ENCODE measurements at places on chromosomes 6 and 20.

GRCh38 chr6:155222506-155222905 is 41.3 kb upstream of the CLDN20 start:
- DNase-seq: no peak

DNA sequence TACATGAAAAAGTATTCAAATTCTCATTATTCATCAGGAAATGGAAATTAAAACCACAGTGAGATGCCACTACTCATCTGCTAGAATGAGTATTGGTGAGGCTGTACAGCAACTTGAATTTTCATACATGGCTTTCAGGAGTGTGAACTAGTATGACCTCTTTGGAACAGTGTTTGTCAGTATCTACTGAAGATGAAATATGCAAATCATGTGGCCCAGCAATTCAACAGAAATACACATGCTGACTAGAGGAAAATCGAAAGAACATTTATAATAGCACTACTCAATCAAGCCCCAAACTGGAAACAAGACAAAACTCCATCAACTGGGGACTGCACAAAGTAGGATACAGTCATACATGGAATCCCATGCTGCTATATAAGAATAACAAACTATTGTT is 102.2 kb downstream of the DCDC2 start:
- no peak for DNase-seq

GRCh38 chr20:48259456-48259855 is 474.2 kb upstream of the SULF2 start:
- DNase-seq: no peak

DNA sequence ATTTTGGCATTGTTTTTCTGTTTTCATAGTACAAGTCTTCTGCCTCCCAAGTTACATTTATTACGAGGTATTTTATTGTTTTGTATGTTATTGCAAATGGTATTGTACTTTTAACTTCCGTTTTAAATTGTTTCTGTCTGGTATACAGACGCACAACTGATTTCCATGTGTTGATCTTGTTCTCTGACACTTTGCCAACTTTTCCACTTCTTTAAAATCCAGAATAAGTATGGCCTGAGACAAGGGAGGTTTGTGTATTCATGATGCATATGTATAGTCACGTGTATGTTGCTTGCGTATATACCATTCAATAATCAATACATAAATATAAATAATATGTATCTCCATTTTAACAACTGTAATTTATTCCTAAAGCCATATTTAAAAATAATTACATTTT is 41.2 kb downstream of the THBS2 start:
- no peak for DNase-seq

Measured in Peyer's patch (tissue), 4 donors.